ENCODE measurements at places on chromosomes 5 and 9. TPM values are rescaled to one million over a fixed set of nuclear protein-coding genes. Genes with fewer than 3 reads are reported as not detected.

DNA sequence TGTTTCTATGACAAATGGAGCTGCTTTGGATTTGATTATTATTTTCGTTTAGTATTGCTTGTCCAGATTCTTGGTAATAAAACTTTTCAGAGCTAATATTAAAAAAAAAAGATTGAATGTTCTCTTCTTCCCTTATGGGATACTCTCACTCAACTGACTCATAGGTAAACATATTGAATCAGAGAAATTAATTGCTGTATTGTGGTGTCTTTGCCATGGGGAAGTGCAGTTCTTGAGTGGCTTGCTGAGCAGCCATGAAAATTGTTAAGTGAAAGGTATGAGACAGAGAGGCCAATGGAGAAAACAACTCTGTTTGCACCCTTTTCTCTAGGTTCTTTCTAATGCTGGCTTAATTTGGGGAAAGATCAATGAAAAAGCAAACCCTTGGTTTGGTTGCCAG is 149.9 kb upstream of the HMHB1 start:
- H3K4me1 ChIP-seq = peaks cover 17% of the 10 kb centered on the region
- no peaks in the 10 kb centered on the region for H3K36me3 ChIP-seq

DNA sequence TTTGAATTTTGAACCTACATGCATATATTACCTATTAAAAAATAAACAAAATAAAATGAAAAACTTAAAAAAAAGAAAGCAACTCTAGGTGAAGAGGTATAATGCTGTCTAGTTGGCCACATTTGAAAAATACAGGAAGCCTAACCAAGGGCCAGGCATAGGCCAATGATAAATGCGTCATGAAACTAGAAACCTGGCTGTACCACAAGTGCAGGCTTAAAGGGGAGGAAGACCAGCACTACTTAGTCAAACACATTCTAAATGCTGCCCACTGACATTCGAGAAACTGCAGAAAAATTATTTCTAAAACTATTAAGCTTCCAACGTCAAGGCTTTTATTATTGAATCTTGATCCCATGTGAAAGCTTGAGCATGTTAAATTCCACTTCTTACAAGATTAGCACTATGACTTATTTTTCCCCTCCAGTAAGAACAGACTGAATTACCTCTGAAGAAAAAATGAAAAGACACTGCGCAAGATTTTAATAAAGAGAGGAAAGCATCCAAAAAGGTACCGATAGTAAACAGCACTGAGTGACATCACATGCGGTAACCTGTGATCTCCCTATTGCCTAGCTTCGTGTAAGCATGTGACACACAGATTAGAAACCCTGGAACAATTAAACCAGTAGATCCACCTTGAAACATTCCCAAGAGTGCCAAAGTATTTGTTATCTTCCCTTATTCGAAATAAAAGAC is 16.2 kb downstream of the CDC14B start:
- H3K4me3 ChIP-seq = no peak overlapping the region
- H3K27ac ChIP-seq = no peak overlapping the region
- peaks cover 17% of the 10 kb centered on the region for H3K4me1 ChIP-seq
- no peaks in the 10 kb centered on the region for H3K27me3 ChIP-seq
- DNase-seq = no peak

- peaks cover 6% of the 10 kb centered on the region for H3K27me3 ChIP-seq
- H3K4me1 ChIP-seq = peaks cover 22% of the 10 kb centered on the region
- DNase-seq = no peak
- no peak overlapping the region for H3K27ac ChIP-seq
- H3K4me3 ChIP-seq = no peak overlapping the region
Observed at GRCh38 chr9:14272927-14273528, 40.9 kb downstream of the NFIB start.

The NUTM2F gene
- total RNA-seq = not detected
